ENCODE measurements at places on chromosomes 5 and 9. TPM values are rescaled to one million over a fixed set of nuclear protein-coding genes. Genes with fewer than 3 reads are reported as not detected.

The TMEM203 gene
- total RNA-seq, result 25.7 TPM

The SPINK9 gene
- total RNA-seq, result 0.90 TPM

DNA sequence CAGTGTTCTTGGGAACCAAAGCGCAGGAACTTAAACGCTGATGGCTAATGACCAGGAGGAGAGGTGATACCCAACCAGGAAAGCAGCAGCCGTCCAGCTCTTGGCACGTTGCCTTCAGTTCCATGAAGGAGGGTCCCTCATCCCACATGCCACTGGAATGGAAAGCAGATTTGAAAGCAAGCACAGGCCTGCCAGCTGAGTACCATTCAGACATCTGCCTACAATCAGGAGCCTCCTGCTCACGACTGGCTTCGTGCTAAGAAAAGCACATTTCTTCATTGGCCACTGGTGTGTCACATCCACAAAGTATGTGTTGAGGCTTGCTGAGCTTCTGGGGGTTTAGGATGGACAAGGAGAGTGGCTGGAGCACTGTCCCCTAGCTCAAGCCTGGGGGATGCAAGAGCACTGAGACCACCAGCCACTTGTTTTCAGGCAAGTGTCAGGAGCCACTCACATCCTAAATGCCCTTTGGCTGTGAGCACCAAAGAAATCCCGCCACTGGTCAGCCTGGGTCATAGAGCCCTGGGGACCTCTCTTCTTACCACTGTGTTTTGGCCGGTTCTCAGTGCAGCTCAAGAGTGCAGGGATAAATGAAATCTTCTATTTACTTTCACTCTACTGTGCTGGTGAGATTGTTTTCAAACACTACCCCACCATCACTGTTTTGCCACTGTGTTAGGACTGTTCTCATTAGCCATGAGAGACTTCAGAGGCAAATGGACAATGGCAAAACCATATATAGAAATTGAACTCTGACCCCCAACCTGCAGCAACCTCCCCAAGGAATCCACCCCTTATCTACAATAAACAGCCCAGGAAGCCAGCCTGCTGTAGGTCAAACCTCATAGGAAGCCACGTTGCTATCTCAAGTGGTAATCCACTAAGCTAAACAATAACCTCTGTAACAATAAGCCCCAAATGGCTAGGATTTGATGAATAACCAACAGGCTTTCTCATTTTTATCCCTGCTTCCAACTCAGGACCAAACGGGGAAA is 58.3 kb downstream of the MTX3 start:
- no peak for DNase-seq

- no peak for DNase-seq
Measured at GRCh38 chr5:128197896-128198522, 114.4 kb downstream of the SLC12A2 start.

GRCh38 chr9:18979367-18979766 is 53.6 kb downstream of the SAXO1 start:
- no peak for DNase-seq
